Immature natural killer cell (primary cell): ENCODE measurements at places on chromosomes 7 and 10.

- no peak for DNase-seq
Measured at GRCh38 chr7:157807510-157807909, 470.7 kb downstream of the DNAJB6 start.

GRCh38 chr10:69332278-69333010, 54.1 kb downstream of the HK1 start:
- DNase-seq: no peak

DNA sequence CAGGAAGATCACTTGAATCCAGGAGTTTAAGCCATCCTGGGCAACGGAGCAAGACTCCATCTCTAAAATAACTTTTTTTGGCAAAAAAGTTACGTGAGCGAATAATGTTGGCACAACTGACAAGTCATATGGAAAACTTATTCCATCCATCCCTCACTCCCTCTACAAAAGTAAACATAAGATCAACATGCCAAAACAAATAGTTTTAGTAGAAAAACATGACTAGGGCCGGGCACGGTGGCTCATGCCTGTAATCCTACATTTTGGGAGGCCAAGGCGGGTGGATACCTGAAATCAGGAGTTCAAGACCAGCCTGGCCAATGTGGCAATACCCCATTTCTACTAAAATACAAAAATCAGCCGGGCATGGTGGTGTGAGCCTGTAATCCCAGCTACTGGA, 25.6 kb downstream of the SLC25A16 start:
- DNase-seq: no peak

DNA sequence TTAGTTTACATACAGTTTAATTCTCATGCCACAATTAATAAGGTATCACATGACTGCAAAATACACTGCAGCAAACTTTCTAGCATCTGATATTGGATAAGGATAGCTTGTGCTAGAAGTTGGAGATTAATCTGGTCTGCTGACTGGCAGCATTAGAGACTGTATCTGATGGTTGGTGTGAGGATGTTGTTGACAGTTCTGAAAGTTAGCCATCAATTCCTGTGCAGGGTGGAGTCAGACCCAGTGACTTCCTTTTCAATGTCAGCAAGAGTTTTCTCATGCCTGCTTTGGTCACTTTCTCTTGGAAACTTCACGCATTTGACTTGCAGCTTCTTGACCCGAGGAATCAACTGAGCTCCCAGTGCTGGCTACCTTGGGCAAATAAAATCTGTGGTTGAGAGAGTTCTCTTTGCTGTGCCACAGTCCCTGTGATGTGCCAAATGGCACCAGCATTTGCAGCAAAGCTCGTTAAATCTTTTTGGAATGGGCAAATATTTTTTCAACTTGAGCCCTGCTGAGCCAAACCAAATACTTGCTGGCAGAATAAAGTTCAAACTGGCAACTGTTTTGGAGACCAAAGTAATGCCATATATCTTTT, 233.0 kb downstream of the TRIL start:
- no peak for DNase-seq

DNA sequence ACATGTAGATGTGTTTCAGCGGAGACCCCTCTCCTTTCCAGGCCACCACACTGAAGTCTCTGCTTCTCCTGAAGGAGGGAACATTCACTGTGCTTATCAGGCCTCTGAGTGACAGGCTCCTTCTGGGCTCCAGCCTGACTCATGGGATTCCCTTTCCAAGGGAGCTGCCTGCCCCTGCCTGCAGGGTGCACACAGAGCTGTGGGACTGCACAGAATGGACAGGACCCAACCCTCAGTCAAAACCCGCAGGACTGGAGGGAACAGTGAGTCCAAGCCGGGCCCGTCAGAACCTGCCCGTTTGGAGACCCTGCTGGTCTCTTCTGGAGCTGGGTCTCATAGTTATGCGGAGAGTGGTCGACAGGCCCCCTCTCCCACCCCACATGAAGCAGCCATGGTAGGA, 32.6 kb downstream of the PLAC9 start:
- no peak for DNase-seq

GRCh38 chr10:88525371-88526069, 57.6 kb downstream of the RNLS start:
- no peak for DNase-seq

DNA sequence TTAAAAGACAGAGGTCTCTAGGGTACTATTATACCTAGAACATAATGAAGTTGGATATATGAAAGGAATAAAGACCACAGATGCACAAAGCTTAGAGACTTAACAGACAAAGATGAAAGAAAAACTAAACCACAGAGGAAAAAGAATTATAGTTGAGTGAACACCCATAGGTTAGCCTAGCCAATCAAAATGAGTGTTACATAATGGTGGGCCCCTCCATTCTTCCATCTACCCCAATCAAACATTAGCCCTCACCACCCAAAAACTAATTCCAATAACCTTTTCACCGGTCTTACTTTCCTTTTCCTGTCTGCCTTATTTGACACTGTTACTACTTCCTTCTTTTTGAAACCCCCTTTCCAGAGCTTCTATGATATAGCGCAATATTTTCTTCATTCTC, 130.1 kb downstream of the ELMO1 start:
- DNase-seq: no peak

GRCh38 chr7:6443372-6443941, 4.3 kb downstream of the DAGLB start:
- no peak for DNase-seq

DNA sequence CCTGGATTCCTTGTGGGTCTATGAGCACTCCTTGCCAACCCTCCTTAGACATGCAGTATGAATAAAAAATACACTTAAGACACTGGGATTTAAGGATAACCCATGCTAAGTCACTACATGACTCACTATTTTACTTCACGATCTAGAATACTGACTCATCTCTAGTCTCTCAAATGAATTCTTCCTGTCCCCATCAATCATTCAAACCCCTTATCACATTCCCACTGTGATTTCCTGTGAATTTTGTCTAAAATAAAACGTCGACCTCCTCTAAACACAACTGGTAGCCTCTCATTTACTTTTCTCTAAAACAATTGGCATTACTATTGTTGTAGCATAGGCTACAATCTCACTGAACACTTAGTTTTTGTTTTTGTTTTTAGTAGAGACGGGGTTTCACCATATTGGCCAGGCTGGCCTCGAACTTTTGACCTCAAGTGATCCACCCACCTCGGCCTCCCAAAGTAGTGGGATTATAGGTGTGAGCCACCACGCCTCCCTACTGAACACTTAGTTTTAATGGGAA, 3.9 kb upstream of the IQUB start:
- DNase-seq: no peak

DNA sequence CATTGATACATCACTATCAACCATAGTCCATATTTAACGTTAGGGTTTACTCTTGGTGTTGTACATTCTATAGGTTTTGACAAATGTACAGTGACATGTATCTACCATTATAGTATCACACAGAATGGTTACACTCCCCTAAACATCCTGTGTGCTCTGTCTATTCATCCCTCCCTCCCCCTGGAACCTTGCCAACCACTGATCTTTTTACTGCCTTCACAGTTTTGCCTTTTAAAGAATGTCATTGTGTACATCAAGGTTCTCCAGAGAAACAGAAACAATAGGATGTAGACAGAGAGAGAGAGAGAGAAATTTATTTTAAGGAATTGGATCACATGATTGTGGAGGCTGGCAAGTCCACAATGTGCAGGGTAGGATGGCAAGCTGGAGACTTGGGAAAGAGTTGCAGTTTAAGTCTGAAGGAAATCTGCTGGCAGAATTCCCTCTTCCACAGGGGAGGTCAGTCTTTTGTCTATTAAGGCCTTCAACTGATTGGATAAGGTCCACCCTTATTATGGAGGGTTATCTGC, 45.1 kb upstream of the CCNJ start:
- no peak for DNase-seq

DNA sequence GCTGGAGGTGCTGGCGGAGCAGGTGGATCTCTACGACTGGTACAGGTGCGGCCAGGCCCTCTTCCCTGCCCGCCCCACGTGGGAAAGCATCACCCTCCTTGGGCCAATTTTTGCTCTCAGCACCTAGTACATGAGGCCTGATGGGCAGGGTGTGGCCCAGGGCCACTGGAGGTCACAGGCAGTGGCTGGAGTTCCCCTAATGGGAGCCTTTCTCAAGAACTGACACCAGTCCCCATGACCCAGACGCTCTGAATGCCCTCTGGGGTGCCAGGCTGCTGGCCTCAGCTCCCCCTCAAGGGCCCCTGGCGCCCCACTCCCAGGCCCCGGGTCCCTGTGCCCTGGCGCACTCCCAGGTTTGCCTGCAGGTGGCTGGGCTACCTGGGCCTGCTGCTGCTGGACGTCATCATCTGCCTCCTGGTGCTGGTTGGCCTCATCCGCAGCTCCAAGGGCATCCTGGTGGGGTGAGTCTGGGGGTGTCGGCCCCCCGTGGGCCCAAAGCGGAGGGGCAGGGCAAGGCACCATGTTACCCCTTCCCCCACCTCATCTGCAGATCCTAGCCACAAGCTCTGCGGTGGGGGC, 15.9 kb downstream of the TTYH3 start:
- no peak for DNase-seq

GRCh38 chr7:36283181-36283580, 106.5 kb upstream of the ANLN start:
- DNase-seq: no peak

DNA sequence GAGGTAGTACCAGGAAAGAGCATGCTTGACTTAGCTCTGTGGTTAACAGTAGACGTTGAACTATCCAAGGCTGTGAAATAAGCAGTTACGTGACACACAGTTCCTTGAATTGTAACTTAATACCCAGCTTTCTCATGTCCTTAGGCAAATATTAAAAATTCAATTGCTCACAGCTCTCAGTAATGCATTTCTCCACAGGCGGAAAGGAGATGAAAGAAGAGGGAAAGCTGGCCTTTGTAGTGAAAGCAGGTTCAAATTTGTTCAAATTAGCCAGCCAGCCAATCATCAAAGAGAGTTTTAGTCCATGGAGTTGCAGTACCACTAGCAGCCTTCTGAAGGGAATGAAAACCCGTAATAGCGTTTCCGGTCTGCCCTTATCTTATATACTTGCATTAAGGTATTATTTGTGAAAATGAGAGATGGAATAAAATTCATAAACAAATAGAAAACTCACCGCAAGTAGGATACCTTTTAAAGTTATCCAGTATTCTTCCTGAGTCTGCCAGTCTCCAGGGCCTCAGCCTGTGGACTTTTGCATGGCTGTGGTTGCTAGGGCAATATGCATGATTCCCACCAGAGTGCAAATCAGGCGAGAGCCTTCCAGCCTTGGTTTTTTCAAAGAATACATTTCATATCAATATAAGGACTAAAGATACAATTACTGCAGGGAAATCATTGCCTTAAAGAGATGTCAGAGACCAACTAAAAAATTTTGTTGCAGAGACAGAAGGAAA, 795.5 kb downstream of the TNS3 start:
- no peak for DNase-seq

- no peak for DNase-seq
Measured at GRCh38 chr7:20348125-20348807, 17.6 kb downstream of the ITGB8 start.

DNA sequence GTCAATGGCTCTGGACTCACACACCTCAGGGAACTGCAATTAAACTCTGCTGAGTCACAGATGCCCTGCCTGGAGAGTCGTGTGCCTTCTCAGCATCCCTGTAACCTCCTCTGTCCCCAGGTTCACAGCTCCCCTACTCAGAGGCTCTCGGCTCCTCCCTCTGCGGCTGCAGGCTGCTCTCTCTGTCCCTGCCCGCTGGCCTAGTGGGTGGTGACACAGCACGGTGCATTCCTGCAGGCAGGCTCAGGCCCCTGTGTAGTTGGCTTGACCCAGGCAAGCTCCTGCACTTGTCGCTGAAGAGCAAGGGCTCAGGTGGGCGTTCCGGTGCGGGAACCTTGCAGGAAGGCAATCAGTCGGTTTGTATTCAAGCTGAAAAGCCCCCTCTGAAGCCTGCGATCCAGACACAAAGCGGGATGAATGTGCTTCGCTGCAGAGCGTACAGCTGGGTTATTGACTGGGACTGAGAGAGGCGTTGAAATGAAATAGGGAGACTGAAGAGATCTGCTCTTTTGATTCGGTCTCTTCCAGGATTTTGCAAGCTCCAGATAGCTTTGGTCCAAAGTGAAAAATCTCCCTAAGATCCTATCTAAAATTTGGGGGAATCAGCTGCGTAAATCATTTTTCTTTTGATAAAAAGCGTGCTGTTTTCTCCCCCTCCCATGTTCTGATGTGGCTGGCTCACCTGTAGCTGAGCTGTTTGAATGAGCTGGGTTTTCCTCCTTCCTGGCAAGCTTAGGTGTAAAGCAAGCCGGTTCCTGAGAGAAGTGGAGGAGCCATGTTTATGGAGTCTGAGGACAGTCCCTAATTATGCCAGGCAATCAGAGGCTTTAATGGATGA, 208.7 kb upstream of the PHYHIPL start:
- DNase-seq: no peak

DNA sequence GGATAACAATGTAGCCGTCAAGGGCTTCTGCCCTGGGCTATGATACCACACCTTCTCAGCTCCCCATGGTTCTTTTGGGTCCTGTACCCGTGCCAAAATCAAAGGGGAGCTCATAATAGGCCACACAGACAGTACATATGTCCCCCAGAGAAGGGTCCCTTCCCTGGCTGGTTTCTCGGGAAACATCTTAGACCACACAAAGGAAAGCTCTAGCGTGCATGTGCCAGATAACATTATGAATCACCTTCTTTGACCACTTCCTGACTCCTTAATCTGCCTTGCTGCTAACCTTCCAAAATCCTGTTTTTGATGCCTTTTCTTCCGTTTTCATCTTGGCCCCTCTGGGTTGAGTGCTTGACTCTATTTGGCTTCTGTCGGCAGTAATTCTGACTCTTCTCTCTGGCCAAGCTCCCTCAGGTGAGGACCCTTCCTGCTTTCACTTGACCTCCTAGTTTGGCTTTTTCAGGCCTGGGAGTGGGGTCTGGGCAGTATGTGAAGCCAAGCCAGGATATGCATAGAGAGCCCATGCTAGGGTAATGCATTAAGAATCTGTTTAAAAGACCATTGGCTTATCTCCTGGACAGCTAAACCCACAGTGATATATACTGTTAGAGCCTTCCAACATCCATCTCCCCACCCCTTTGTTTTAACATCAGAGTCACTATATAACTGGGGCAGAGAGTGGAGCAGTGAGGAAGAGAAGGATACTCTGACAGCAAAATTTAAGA, 84.8 kb downstream of the ANLN start:
- DNase-seq: no peak

DNA sequence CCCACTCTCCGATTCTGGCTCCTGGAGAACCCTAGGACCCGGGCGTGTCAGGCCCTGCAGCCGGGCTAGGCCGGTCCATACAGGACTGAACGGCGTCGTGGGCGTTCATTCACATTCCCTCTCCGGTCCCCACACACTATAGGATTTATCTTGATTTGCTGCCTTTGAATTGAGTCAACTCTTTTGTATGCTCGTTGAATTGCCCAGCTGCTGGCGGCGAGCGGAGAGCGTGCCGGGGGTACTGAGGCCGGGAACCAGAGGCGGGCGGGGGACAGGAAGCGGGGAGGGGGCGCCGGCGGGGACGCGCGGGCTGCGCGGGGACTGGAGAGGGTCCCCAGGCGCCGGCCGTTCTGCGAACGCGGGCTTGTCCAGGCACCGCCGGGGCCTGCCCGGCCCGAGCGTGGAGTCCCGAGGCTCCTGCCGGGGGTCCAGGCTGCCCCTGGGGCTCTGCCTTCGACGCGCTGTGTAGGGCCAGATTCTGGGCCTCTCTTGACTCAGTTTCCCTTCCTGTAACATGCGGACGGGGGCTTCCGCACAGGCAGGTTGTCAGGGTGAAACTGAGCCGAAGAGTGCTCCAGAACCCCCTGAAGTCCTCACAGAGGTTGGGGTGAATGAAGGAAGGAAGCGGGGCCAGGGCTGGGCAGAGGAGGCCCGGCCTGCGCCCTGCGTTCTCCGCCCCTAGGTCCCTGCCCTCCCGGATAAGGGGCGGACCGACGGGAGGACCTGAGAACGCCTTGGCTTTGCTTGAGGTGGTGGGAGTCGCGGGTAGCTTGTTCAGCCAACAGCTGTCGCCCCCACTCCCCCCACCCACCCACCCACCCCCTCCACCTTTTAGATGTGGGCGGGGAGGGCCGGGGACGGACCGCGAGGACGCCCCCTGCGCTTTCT, 769 bp upstream of the ELFN1 start:
- DNase-seq: no peak
